ENCODE measurements at places on chromosomes 2 and 18. TPM values are rescaled to one million over a fixed set of nuclear protein-coding genes. Genes with fewer than 3 reads are reported as not detected.

DNA sequence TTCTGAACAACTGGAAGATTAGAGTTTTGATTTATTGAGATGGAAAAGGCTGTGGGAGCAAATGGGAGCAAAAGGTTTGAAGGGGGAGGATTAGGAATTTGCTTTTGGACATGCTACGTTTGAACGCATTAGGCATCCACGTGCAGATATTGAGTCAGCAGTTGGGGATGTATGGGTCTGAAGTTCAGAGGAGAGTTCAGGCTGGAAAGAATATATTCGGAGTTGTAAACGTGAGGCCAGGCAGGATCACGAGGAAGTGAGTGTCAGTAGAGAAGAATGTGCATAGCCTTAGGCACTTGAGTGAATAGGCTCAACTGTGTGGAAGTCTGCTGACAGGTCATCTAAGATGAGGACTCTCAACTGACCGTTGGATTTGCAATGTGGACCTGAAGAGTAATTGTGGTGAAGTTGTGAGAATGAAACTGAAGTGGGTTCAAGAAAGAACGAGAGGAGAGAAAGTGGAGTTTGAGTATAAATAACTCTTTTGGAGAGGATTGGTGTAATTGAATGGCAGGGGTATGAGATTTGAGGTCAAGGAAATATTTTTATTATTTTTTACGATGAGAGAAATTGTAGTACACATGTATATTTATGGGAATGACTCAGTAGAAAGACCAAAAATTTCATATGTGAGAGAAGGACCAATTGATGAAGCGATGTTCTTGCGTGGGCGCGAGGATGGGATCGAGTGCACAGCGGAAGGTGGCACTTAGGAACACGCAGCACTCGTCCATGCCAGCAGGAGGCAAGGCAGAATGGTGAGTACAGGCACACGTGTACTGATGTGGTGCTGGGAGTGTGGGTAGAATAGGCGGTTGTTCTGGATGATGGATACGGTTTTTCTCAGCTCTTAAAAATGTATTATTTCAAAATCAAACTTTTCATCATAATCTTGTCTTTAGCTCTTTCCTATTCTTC lies 40.5 kb upstream of the POLE4 start:
- ATAC-seq, result no peak

GRCh38 chr2:9274701-9275343 lies 68.2 kb downstream of the ASAP2 start:
- ATAC-seq, result no peak

GRCh38 chr2:29246383-29247300 lies 131.4 kb downstream of the CLIP4 start:
- no peak for ATAC-seq

DNA sequence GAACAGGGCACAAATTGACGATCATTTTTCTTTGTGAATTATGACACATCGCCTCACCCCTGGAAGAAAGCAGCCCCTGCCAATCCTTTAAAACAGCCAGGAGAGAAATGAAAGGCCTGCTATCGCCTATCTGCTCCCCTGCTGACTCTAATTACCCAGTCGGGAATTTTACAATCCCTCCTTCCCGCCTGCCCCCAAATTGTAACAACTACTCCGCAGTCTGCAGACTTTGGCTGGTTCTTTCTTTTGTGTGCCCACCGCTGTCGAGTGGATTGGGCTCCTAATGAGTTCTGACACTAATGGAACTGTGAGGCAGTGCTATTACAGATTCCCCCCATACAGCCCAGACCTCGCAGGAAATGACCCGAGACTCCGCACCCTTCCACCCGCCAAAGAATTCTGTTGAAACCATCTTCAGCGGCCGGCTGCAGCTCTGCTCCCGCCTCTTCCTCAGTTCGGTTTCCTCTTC lies 281.2 kb upstream of the PARD3B start:
- ATAC-seq, result no peak

- no peak for ATAC-seq
These were observed 45.6 kb upstream of the ITGB6 start for GRCh38 chr2:160245614-160246155.

- ATAC-seq, result peak; percentile 31
These were observed 813 bp upstream of the MEIS1 start for GRCh38 chr2:66433945-66434678.

PAX8 gene
- 0.62 TPM for total RNA-seq

DNA sequence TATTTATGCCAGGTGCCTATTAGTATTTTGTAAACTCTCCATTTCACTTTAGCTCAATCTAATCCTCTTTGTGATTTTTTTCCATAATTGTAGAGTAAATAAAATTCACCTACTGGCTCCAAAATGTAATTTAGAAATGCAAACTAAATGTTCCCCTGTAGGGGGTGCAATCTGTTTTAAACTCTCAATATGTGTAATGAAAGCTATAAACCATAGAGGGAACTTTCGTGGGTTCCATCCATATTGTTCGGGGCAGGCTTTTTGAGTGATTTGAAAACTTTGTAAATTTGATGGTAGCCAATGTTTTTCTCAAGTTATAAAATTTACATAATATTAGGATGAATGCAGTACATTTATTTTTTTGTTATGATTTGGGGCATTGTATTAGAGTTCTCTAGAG lies 49.4 kb downstream of the TSPYL6 start:
- no peak for ATAC-seq

DNA sequence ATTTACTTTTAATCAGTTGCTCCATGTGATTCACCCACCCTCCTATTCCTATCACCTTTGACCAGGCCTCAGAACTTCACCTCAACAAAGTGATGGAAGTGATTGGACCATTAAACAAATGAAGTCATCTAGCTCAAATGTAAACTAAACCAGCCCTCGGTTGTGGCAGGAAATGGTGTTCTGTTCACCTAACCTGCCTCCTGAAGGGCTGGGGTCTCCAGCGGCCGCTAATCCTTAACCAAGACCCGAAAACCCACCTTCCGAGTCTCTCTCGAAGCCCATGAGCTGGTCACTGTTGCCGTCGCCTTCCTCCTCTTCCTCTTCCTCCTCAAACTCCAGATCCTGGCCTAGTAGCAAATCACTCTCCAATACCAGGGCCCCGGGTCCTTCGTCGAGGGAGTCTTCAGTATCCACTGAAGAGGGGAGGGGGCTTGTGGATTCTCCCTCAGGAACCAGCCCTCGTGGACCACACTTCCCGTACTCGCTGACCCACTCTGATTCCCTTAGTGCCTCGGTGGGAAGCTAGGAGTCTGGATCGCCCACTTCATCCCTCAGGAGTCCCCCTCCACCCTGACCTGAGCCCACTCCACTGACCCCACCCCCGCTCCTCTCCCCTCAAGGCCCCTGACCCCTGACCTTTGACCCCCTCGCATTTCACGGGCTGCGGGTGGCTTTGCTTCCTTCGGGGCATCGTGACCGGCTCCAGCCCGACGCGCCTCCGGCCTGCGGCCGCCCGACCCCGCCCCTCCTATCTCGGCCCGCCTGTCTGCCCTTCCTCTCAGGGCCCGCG lies 503 bp downstream of the ZNF513 start:
- peak; percentile 65 for ATAC-seq

Data from gastroesophageal sphincter (tissue), 4 donors.